ENCODE measurements at places on chromosomes 12 and 14.

DNA sequence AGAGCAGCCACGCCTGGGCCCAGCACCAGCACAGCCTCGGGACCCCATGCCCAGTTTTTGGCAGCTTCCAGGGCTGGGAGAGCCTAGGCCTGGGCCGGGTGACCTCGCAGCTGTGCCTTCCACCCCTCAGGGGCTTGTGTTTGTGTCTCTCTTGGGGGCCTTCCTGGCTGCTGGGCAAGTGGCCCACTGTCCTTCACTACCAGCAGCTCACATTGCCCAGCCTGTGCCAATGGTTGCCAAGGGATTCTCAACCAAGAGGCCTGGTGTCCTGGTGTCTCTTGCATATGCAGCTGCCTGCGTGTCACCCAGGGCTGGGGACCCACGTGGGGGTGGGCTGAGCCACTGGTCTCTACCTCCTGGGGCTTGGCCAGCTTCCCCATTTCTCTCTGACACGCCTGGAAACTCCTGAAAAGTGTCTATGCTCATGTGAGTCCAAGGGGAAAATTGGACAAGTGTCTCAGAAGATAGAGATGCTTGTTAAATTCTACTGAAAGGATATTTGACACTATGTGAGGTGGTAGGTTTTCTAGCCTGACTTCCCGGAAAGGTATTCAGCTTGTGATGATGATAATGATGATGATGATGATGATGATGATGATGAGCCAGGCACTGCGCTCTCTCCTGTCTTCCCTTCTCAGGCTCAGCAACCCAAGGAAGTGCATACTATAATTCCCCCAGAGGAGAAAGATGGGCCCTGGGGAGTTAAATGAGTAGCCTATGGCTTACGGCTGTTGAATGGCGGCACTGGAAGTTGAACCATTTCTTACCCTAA is 48.8 kb upstream of the ESRRB start:
- DNase-seq: no peak

- no peak for DNase-seq
These were observed 664.7 kb downstream of the NRXN3 start for GRCh38 chr14:78834766-78835451.

- DNase-seq: no peak
These were observed 4.1 kb downstream of the TMEM121 start for GRCh38 chr14:105530285-105531087.

DNA sequence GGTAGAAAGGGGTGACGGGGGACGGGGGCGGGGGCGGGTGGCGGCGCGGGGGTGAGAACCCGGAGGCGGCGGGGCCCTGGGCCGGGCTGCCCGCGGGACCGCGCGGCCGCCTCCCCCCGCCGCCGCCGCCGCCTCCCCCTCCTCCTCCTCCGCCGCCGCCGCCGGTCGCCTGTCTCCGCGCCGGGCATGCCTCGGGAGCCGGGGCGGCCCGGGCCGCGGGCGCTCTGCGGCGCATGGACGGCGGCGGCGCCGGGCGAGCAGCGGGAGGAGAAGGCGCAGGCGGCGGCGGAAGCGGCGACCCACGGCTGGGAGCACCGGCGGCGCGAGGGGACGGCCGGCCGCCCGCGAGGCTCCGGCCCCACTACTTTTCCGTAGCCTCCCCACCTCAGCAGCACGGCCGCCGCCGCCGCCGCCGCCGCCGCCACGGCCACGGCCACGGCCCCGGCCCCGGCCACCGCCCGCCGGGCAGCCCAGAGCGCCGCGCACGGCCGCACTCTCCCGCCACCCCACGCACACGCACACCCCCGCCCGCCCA is at the start of gene NPAS3:
TSS of gene NPAS3 (plus strand) at position 161 of the 535 bp plus-strand sequence.
- DNase-seq: peak; percentile 50

DNA sequence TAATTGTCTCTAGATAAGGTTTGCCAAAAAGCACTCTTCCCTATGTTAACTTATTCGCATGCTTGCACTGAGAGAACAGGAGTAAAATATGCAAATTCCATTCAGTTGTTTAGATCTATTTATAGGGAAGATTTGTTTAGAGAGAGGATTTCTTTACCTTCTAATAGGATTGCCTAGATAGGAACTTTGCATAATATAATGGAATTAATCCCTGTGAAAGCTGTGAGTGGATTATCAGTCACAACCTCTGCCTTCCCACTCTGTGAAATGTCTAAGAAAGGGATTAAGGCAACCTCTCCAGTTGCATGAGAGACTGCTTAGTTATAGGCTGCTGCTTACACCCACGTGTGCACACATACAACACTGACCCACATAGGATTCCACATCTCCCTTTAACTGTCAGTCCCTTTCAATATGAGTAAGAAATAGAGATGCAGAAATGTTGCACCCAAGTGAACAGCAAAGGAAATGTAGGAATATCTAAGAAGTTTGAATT is 83.2 kb downstream of the ALG10B start:
- DNase-seq: no peak

- no peak for DNase-seq
These were observed 5.6 kb downstream of the PYM1 start for GRCh38 chr12:55922126-55922525.

DNA sequence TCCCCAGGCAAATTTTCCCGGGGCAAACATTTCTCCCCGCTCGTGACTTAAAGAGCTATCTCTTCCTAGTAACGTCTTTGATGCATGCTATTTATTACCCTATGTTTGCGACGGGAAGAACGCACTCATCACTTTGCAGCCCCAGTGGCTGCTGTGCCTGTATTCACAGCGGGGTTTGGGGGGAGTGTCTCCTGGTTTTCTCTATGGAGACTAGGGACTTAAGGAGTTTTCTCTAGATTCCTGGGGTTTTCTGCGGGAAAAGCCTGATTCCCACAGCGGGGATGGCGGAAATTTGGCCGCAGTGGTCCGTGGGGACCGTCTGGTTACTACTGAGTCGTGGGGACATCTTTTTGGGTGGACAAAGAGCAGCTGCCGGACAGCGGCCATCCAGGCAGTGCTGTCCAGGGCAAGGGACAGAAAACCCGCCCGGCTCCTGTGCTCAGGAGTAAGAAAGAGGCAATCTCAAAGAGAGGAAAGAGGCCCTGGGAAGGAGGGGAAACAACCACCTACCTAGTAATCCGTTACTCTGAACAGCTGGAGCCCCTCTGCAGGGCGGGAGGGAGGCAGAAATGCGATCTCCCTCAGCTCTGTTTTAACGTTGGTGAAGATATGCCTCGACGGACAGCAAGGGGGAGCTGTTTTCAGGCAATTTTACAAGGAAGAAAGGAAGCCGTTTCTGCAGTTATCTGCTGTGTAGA is 771 bp upstream of the AVPR1A start:
- peak; percentile 83 for DNase-seq

- no peak for DNase-seq
These were observed 6.3 kb downstream of the CDCA4 start for GRCh38 chr14:105014631-105015030.

GRCh38 chr12:93111773-93112172 is 182.7 kb upstream of the EEA1 start:
- no peak for DNase-seq

DNA sequence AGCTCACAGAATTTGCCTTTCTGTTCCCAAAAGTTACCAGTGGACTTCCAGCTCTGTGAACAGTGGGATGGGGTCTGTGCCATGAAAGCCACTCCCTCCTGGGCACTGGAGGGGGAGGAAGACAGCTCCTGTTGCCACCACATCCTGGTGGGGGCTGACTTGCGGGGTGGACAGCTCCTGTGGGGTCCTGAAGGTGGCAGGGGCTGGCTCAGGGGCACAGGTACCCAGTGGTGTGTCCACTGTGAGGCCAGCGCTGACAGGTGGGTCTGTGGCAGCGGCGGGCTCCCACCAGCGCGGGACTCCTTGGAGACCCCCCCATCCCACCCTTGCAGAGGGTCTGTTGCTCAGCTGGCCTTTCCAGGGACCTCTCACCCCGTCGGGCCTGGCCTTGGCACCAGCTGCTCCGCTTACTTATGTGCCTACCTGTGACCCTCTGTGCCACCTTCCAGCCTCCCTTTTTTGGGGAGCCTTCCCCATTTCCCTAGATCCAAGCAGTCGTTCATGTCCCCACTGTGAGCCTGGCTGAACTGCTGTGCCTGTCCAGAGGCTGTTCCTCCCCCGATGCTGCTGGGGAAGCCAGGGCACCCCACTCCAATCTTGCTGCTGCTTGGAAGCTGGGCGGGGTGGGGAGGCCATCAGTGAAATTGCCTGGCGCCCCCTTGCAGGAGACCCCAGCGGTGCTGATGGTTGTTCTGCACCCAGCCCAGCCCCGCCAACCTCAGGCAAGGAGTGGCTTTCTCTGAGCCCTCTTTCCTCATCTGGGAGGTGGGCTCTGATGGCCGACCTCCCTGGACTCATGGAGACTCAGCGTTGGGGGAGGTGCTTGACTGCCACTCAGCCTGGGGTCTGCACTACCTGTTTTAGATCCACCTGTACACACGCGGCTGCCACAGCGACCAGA is 2.2 kb downstream of the TEDC1 start:
- no peak for DNase-seq

Measured in NCI-H526 (cell line).